ENCODE measurements at places on chromosomes 5 and 9.

DNA sequence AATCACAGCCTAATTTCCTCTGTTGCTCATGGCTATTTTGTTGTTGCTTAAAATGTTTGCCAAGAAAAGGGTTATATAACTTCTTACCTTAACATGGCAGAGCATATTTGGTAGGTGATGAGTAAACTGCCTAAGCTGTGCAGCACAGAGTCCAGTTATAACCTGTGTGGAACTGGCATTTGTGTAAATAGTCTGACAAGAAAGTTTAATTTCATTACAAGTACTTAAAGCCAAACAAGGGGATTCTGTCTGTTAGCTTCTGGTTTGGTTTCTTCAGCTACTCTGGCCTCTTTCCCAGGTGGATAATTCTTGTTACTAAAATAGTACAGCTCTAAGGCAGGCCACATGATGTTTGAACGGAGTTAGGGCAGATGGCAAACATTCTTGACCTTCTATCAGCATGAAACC lies 72.2 kb downstream of the PTCD2 start:
- DNase-seq = no peak

- no peak for DNase-seq
Measured at GRCh38 chr9:36051317-36051716, 14.6 kb downstream of the RECK start.

GRCh38 chr5:61331407-61332357 lies at the start of gene ZSWIM6:
TSS of gene ZSWIM6 (plus strand) at chr5:61332258. CDS start at chr5:61332273, 15 bp downstream.
- peak; percentile 97 for DNase-seq

- no peak for DNase-seq
Measured at GRCh38 chr9:5773324-5773999, 59.5 kb downstream of the ERMP1 start.

GRCh38 chr9:15271403-15271802 lies 35.6 kb downstream of the TTC39B start:
- no peak for DNase-seq

- no peak for DNase-seq
Measured at GRCh38 chr9:95105519-95106287, 211.8 kb downstream of the FANCC start.

GRCh38 chr5:72108202-72109061 lies 1.2 kb downstream of the MAP1B start:
- peak; percentile 61 for DNase-seq

GRCh38 chr5:135193213-135194125 lies 159.4 kb upstream of the PITX1 start:
- DNase-seq = no peak

GRCh38 chr5:159641371-159642039 lies 274.8 kb upstream of the ADRA1B start:
- no peak for DNase-seq

DNA sequence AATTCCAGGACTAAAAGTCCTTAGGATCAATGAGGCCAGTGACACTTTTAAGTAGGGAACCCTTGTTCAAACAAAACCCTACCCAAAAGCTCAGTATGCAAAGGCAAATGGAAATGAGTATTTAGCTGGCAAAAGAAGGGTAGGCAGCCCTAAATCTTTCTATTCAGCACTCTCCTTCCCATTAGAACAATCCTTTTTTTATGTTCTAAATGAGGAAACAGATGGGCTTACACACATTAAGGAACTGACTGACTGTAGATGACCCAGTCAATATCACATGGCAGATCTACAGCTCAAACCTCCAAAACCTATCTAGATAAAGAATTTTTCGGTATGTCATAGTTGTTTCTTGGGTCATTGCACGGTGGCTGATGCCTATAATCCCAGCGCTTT lies 7.2 kb downstream of the CSNK1A1 start:
- no peak for DNase-seq

GRCh38 chr9:130340011-130340410 lies 74.5 kb downstream of the HMCN2 start:
- DNase-seq = no peak

- DNase-seq = no peak
Measured at GRCh38 chr5:410911-411517, 32.0 kb upstream of the EXOC3 start.

DNA sequence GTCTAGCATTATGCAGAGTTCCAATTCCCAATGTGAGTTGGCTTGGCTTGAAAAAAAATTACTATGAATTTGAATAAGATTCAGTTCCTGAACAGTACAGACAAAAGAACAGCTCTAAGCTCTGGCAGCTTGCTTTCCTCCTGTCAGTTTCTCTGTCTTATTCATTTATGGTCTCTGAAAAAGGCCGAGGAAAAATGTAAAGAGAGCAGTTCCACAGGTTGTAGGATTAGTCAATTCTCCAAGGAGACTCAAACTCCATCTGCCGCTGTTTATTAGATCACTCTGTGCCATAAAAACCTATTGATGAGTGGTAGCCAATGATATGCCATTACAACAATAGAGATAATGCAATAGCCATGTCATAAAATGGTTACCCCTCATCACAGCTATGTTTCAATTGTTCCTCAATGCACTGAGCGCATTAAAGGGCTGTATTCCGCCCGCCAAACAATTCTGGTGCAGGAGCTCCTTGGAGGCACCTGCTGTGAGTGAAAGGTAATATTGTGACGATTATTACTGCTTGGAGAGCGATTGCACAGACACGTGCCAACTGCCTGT lies 188.2 kb downstream of the ARRDC3 start:
- DNase-seq = peak; percentile 71

GRCh38 chr5:155080721-155081120 lies 67.2 kb downstream of the KIF4B start:
- DNase-seq = no peak

DNA sequence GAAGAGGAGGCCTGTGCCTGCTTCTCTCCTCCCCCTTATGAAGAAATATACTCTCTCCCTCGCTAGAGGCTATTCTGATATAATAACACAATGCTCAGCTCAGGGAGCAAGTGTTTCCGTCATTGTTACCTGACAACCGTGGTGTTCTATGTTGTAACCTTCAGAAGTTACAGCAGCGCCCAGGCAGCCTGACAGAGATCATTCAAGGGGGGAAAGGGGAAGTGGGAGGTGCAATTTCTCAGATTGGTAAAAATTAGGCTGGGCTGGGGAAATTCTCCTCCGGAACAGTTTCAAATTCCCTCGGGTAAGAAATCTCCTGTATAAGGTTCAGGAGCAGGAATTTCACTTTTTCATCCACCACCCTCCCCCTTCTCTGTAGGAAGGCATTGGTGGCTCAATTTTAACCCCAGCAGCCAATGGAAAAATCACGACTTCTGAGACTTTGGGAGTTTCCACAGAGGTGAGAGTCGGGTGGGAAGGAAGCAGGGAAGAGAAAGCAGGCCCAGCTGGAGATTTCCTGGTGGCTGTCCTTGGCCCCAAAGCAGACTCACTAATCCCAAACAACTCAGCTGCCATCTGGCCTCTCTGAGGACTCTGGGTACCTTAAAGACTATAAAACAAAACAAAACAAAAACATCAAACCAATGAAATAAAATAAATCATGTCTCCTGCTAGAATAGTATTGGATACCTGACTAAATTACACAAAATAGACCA lies 1.3 kb downstream of the TMEM174 start:
- no peak for DNase-seq

DNA sequence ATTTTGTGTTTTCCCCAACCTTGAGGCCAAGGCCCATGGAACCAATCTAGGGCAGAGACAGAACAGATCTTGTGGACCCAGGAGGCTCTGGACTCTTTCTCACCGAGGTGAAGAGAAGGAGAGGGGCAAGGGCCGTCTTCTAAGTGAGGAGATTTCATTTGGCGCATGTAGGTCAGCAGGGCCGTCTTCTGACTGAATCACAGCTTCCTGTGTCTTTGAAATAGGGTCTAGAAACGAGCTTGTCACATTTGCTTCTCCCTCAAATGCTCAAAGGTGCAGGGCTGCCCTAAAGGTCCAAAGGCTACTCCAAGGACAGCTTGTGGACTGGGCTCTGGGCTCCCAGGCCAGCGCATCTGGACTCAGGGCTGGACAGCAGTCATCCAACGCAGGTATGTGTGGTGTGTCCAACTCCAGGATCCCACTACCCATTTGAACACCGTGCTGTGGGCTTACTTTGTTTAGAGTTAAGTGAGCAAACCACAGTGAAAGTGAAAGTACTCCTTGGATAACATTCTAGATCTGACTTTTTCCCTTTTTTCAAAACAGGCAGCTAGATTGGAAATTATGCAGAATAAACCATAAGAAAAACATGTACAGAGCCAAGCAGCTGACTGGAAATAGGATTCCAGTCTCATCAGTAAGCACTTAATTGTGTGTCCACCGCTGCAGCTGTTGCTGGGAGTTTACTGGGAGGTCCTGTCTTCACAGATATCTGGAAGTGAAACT lies 357.0 kb downstream of the GADD45G start:
- no peak for DNase-seq

DNA sequence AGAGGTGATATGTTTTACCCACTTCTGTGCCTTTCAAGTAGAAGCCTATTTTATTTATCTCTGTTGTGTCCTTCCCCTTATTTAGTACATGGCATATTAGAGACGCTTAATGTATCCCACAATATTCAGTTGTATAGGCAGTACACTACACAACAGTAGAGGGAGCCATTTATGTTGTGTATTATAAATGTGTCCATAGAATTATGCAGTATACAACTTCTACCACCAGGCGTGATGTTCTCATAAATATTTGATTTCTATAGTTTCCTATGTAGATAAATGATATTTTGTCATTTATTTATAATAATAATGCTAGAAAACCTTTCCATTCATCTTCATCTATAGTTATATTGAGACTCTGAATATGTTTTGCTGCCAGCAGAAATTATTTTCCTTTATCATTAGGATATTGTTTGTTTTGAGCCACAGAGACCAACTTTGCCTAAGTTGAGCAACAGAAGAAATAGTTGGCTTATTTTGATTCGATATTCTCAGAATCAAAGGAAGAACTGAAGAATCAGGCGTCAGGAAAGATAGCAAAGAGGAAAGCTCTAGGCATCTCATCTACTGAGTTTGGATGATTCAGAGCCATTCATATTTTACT lies 81.7 kb downstream of the ADAMTS19 start:
- DNase-seq = no peak

- DNase-seq = no peak
Measured at GRCh38 chr5:107337281-107337680, 333.5 kb downstream of the EFNA5 start.

- DNase-seq = no peak
Measured at GRCh38 chr5:45335346-45335745, 360.8 kb downstream of the HCN1 start.

- no peak for DNase-seq
Measured at GRCh38 chr5:57816108-57816507, 333.5 kb upstream of the ACTBL2 start.

GRCh38 chr5:178284996-178285395 lies 52.4 kb upstream of the PHYKPL start:
- DNase-seq = no peak

- no peak for DNase-seq
Measured at GRCh38 chr9:75851917-75852316, 38.6 kb upstream of the PCSK5 start.

- DNase-seq = no peak
Measured at GRCh38 chr9:99430301-99430700, 208.2 kb downstream of the SEC61B start.

GRCh38 chr9:85510830-85511504 lies 230.8 kb downstream of the AGTPBP1 start:
- DNase-seq = no peak

GRCh38 chr5:139494832-139495231 lies 12.3 kb upstream of the STING1 start:
- no peak for DNase-seq

- DNase-seq = no peak
Measured at GRCh38 chr9:132231019-132231701, 69.3 kb downstream of the NTNG2 start.

GRCh38 chr9:78239506-78239905 lies 3.6 kb downstream of the CEP78 start:
- DNase-seq = peak; percentile 2

DNA sequence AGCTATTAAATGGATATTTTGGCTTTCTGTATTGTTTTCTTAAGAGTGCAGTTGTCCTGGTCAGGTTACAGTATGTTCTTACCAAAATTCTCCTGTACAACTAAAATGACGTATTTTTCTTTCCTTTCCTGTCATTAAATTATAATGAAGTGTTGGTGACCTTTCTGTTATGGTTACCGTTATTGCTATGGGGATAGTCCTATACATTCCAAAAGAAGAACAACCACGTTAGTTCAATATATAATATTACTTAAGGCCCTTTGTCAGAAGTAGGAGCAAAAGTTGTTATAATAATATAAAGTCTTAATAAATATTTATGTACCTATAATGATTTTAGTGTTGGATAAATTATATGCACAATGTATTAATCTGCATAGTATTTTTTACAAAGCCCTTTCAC lies 82.4 kb upstream of the NREP start:
- no peak for DNase-seq

DNA sequence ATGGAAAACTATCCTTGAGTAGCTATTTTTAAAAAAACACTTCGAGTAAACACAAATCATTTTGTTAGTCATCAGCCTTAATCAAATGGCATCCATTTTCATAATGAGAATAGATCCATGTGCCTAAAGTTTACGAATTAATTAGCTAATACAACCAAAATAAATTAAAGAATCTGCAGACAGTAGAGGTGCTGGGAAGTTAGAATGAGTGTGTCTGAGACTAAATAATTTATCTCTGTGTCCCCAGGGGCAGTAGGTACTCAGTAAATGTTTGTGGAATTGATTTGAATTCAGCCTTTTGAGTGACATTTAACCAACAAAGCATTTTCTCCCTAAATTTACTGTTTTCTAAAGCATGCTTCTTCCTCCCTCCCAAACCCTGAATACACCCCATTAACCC lies 18.6 kb downstream of the TNFSF15 start:
- no peak for DNase-seq

GRCh38 chr5:77418601-77419581 lies 73.2 kb downstream of the WDR41 start:
- DNase-seq = no peak

- no peak for DNase-seq
Measured at GRCh38 chr9:68949271-68950000, 64.5 kb downstream of the PRKACG start.

DNA sequence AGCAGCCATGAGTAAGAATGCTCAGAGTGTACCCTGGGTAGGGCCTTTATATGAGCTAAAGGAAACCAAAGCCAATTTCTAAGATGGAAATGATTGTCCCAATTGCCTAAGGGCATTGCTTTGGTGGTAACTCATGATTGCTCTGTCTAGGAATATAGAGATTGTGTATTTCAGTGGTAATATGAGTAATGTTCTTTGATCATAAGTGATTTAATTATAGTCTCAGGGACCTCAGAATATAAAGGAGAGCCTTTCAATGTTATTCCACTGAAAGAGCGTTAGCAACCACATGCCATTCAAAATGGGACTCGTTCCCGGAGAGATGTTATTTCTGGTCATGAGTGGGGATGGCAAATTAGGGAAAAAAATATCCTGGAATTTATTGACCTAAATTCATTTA lies 340.5 kb downstream of the ARHGEF28 start:
- DNase-seq = no peak

- no peak for DNase-seq
Measured at GRCh38 chr9:136204145-136204805, 653 bp downstream of the LHX3 start.

GRCh38 chr9:21854594-21854993 lies 52.2 kb downstream of the MTAP start:
- DNase-seq = no peak
